Activated naive CD8-positive, alpha-beta T cell treated with anti-CD3 and anti-CD28 coated beads for 36 hours (primary cell): ENCODE measurements at places on chromosomes 4 and X.

DNA sequence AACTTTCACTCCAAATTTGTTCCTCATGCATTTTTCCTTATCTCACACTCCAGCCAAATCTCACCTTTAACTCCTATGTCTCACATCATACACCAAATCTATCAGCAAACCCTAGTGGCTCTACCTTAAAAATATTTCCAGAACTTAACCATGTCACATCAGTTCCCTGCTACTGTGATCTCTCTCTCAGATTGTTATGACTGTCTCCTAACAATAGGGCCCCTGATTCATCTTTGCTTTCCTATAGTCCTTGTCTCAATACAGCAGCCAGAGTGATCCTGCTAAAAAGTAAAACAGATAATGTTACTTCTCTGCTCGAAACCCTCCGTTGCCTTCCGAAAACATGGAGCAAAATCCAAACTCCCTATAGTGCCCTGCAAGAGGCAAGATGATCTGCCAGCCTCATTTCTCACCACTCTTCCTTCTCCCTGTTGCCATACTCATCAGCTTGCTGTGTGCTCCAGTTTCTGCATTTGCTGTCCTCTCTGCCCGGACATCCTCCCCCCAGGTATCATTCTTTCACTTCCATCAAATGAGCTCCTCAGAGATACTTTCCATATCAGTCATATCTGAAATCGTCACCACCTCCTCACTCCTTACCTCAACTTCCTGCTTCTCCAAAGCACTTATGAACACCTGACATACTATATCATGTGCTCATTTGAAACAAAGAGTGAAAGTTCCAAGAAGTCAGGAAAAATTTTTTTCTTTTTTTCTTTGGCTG is 293.4 kb upstream of the NR3C2 start:
- no peak overlapping the region for H3K4me3 ChIP-seq
- no peaks in the 10 kb centered on the region for H3K27me3 ChIP-seq
- no peak overlapping the region for H3K27ac ChIP-seq
- H3K36me3 ChIP-seq = no peaks in the 10 kb centered on the region

- peaks cover 4% of the 10 kb centered on the region for H3K36me3 ChIP-seq
- DNase-seq = peak; percentile 12
- H3K4me1 ChIP-seq = peaks cover 7% of the 10 kb centered on the region
- no peak overlapping the region for H3K4me3 ChIP-seq
- no peaks in the 10 kb centered on the region for H3K27me3 ChIP-seq
Measured at GRCh38 chrX:103211012-103211715, 3.7 kb upstream of the BEX4 start.

GRCh38 chr4:7788193-7788592 is 151.5 kb downstream of the AFAP1 start:
- H3K4me3 ChIP-seq = no peak overlapping the region
- H3K4me1 ChIP-seq = no peaks in the 10 kb centered on the region
- H3K36me3 ChIP-seq = peaks cover 2% of the 10 kb centered on the region

DNA sequence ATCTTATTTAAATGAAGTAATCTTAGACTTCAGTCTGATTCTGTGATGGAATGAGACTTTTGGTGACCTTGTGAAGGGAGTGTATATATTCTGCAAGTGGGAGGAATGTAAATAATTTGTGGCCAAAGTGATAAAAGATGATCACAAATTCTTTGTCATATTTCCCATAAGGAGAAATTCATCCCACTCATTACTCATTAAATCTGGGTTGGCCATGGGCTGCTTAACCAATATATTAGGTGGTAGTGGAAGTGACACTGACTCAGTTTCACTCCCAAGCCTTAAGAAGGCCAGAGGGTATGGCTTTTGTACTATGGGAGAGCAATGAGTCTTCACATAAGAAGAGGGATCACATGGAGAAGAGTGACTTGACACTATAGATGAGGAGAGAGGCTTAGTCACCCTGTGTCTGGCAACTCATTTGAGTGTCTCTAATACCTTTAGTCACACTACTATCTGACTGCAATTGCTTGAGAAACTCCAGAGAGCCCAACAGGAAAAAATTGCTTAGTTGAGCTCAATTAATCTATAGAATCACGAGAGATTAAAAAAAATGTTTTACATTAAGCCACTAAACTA is 408.2 kb upstream of the PITX2 start:
- no peaks in the 10 kb centered on the region for H3K36me3 ChIP-seq
- no peaks in the 10 kb centered on the region for H3K27me3 ChIP-seq
- no peak overlapping the region for H3K27ac ChIP-seq
- H3K4me1 ChIP-seq = no peaks in the 10 kb centered on the region
- no peak for DNase-seq

DNA sequence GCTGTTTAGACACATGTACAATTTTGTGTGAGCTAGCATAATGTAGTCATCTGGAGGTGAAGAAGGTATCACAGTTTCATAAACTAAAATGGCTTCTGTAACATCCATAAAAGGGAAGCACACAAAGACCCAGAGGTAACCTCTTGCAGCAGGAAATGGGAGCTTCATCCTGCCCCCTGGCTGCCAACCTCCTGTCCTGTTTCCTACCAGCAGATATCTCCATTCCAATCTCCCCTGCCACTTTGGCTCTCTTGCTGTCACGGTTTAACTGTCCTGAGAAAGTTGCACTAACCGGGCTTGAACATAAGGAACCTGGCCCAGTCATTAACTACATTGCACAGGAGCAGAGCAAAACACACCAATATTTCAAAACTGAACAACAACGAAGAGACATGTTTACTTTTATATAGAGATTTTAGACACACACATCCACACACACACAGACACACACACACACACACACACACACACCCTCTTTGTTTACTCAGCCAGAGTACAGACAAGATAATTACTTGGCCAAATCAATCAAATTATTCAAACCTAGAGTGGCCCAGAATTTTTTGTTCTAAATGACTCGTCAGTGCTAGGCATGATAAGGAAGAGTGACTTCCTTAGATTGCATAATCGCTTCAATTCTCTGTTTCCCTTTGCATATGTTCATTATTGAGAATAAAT is 24.2 kb downstream of the MID2 start:
- DNase-seq = no peak
- no peak overlapping the region for H3K27ac ChIP-seq
- no peak overlapping the region for H3K4me3 ChIP-seq
- peaks cover 2% of the 10 kb centered on the region for H3K36me3 ChIP-seq
- no peaks in the 10 kb centered on the region for H3K27me3 ChIP-seq
- H3K4me1 ChIP-seq = peaks cover 13% of the 10 kb centered on the region

DNA sequence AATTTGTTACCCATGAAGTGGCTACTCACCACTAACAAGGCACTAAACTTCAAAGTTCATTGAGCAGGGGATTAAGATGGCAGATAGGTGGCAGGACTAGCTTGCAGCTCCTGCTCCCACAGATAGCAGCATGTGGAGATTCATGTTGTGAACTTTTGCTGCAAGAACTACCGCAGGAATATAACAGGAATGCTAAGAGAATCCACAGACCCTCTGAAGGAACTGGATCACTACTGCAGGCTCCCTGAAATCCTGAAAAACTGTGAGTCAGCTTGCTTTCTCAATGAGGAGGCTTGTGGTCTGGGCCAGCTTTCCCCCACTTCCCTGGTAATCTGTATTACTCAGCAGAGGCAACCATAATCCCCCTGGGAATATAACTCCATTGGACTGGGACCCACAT is 118.5 kb upstream of the VCX2 start:
- H3K4me1 ChIP-seq = no peaks in the 10 kb centered on the region
- H3K36me3 ChIP-seq = no peaks in the 10 kb centered on the region
- no peak overlapping the region for H3K4me3 ChIP-seq
- H3K27me3 ChIP-seq = no peaks in the 10 kb centered on the region
- H3K27ac ChIP-seq = no peak overlapping the region
- DNase-seq = no peak

DNA sequence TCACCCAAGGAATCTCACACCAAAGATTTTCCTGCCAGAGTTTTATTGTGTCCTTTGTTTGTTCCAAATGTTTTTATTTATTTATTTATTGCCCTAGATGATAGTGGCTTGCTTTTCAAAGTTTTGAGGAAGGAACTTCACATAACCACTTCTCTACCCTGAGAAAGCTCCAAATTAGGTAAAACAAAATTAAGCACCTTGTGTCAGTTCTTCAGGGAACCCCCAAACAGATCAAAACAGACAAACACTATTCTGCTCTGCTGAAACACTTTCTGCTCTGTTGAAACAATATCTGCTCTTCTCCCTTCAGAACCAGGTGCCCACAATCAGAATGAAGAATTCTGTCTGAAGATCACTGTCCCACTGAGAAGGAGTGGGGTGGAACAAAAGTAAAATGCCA is 16.5 kb upstream of the CYBB start:
- no peaks in the 10 kb centered on the region for H3K27me3 ChIP-seq
- H3K4me1 ChIP-seq = peaks cover 12% of the 10 kb centered on the region
- H3K4me3 ChIP-seq = no peak overlapping the region
- H3K36me3 ChIP-seq = no peaks in the 10 kb centered on the region

- no peaks in the 10 kb centered on the region for H3K4me1 ChIP-seq
- DNase-seq = no peak
- H3K27ac ChIP-seq = no peak overlapping the region
- no peak overlapping the region for H3K4me3 ChIP-seq
- H3K36me3 ChIP-seq = no peaks in the 10 kb centered on the region
- H3K27me3 ChIP-seq = no peaks in the 10 kb centered on the region
Measured at GRCh38 chr4:135277980-135278315, 1076.4 kb upstream of the PABPC4L start.

- H3K27ac ChIP-seq = no peak overlapping the region
- no peaks in the 10 kb centered on the region for H3K27me3 ChIP-seq
- H3K4me3 ChIP-seq = no peak overlapping the region
- H3K4me1 ChIP-seq = no peaks in the 10 kb centered on the region
Measured at GRCh38 chrX:38206542-38206941, 14.1 kb downstream of the SRPX start.

GRCh38 chrX:80512924-80513323 is 92.7 kb downstream of the TENT5D start:
- no peak overlapping the region for H3K27ac ChIP-seq
- no peaks in the 10 kb centered on the region for H3K27me3 ChIP-seq
- no peaks in the 10 kb centered on the region for H3K4me1 ChIP-seq
- no peaks in the 10 kb centered on the region for H3K36me3 ChIP-seq
- DNase-seq = no peak

GRCh38 chr4:41212616-41213203 is 1.6 kb downstream of the APBB2 start:
- H3K4me3 ChIP-seq = peak overlapping the region; percentile 48
- H3K4me1 ChIP-seq = peaks cover 26% of the 10 kb centered on the region
- peak; percentile 18 for DNase-seq
- peaks cover 69% of the 10 kb centered on the region for H3K27me3 ChIP-seq
- H3K36me3 ChIP-seq = no peaks in the 10 kb centered on the region
